ENCODE measurements at places on chromosomes 2 and 18.
A peak's percentile ranks its signal among the peaks of the same experiment; 100 is the strongest.

DNA sequence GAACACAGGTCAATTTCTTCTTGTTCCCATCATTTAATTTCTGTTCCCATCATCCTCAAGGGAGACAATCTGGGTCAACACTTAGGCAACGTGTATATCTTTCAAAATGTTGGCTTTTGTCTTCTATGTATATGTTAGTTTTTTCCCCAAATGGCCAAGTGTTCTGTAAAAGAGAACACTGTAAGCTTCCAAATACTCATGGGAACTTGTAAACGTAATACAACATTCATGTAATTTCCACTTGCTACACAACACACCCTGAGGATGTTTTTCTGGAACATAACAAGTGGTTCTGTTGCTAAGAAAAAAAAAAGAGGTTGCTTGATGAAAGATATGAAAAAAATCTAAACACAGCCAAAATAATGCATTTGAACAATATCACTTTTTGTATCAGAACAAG, 149.1 kb downstream of the ATAD2B start:
- no peak for DNase-seq

DNA sequence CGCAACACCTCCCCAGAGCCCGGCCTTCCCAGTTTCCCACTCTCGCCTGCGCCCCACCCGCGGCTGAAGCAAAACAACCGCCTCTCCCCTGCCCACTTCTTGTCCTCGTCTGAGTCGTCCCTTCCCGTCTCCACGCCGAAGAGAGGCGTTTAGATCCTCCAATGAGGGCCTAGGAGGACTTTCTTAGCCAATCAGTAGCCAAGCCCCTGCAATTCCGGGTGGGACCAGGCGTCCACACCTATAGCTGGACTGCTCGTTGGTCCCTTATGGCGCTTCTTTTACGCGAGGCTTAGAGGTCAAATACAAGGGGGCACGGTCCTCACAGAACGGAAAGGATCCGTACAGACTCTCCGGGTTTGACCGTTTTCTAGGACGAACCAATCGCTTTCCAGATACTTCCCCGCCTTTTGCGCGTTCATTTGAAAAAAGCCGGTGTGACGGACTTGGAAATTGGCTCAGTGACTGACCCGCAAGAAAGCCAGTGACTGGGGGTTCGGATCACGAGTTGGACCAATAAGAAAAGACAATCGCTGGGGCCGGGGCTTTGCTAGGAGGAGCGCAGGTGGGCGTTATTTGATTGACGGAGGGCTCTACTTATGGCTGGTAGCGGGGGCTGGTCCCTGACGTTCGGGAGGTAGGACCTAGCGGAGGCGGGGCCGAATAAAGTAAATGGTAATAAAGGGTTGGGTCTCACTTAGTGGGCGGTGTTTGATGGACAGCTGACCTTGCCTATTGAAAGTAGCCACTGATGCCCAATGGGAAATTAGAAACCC, 581 bp upstream of the PPM1B start:
- DNase-seq, result peak; percentile 92

DNA sequence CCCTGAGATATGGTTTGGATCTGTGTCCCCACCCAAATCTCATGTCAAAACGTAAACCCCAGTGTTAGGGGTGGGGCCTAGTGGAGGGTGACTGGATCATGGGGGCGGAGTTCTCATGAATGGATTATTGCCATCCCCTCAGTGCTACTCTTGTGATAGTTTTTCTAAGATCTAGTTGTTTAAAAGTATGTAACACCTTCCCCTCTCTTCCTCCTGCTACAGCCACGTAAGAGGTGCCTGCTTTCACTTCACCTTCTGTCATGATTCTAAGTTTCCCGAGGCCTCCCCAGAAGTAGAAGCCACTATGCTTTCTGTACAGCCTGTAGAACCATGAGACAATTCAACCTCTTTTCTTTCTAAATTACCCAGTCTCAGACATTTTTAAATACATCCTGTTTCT, 16.9 kb downstream of the PUM2 start:
- no peak for DNase-seq

DNA sequence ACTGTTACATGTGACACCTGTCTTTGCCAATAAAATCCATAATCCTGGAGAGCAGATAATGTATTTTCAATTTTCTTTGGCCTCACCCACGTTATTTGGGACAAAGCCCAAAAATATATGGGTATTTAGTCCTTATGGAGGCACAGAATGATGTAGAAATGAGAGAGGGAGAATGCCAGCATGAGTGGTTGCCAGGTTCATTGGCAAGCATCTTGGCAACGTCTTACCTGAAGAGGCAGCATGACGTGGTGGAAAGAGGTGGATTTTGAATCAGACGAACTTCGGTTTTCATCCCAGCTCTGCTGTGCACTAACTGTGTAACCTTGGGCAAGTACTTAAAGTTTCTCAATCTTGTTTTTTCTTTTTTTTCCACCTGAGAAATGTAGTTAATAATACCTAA, 969.6 kb upstream of the PIK3C3 start:
- DNase-seq, result no peak

DNA sequence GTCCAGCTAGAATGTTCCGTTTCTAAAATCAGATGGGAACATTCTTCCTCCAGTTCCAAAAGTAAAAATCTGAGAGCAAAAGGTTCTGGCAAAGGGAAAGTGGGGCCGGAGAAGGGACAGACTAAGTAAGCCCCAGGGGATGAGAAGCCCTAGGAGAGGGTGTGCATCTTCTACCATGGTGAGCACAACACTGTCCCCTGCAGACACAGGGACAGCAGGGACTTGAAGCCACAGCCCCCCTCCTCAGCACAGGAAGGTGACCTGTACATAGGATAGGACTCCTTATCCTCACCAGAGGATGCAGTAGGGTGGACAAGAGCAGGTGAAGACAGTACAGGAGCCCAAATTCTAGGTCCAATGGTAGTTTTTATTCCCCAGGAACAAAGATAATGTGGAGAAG, 12.6 kb upstream of the ATRAID start:
- no peak for DNase-seq

DNA sequence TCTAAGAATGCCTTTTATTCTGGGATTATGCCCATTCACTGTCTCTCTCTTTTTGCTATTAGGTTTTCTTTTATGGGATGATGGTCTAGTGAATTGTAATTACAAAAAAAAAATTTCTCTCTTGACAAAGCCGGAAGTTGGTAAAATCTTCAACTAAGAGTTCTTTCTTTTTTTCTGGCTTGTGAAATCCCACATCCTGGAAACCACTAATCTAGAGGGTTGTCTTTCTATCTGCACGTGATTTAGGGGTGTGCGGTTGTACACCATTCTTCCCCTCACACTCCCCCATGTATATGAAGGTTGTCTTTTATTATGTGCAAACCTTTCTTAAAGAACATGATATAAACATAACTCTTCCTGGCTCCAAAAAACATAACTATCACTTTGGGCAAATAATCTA, 52.0 kb downstream of the GATA6 start:
- DNase-seq, result no peak

GRCh38 chr18:57984490-57985115, 59.4 kb upstream of the NEDD4L start:
- no peak for DNase-seq

DNA sequence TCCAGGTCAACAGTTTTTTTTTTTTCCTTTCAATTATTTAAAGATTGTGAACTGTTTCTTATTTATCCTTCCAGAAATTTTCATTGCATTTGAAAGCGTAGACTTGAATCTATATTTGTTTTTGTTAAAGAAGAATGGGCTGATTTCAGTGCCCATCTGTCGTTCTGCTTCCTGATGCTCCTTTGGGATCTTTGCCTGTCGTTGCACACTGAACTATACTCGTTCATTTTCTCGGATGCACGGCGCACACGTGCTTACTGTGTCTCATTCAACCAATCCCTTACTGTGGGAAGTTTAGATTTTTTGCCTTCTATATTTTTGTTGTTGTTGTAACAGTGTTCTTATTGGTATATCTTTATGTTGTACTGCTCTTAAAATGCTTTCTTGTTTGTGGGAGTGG, 149.7 kb downstream of the VAPA start:
- DNase-seq, result no peak

DNA sequence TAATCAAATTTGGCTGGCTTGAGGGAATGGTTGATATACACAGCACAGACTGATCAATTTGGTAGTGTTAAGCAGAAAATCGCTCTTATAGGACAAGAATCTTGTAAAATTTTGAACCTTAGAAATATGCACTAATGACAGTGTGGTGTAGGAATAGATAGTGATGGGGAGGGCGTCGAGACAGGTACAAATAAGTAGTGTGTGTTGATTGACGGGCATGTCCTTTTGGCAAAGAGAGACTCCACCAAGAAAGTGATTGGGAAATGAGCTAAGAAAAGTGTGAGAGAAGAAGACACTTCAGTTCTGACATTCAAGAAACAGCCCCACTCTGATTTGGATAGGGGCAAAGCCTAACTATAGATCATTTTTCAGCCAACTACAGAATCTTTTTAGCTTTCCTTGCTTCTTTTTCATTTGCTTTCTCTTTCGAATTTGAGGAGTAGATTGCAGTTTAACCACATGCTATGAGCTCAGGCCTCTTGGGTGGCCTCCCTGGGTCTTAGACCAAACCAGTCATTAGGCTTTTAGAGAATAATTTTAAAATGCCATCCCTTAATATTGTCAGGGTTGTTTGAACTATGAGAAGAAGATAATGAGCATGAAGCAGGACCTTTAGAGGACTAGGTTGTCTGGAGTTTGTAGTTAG, 127.1 kb downstream of the CERS6 start:
- DNase-seq, result no peak

DNA sequence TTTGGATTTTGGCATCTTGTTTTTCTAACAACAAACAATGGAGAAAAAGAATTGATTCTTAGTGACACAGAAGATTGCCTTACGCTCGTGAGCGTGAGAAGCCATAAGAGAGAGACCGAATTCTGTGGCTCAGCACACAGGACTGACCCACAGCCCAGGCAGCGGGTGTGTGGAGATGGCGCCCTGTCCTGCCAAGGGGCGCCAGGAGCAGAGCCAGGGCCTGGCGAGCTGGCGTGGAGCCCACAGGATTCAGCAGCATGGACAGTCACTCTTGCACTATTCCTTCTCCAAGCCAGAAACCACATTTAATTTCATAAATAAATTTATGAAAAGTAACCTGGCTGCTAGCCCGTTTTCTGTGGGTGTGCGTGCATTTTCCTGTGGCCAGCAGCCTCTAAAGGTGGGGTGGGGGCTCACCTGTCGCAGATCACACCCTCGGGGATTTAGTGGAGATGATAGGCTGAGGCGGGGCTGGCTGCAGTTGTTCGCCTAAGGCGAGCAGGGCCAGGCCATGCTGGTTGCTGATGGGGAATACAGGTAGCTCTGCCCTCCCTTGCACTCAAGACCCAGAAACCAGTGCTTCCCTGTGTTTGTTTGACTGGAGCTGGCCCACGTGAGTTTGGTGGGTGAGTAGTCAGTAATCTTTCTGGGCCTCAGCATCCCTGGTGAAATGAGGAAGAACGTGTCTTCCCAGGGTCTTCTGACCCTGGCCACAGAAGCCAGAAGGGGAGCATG, 46.2 kb downstream of the FAM168B start:
- DNase-seq, result no peak

GRCh38 chr2:27885234-27885633, 5.0 kb downstream of the RBKS start:
- no peak for DNase-seq

- DNase-seq, result no peak
These were observed 60.8 kb downstream of the EFEMP1 start for GRCh38 chr2:55862673-55863390.

DNA sequence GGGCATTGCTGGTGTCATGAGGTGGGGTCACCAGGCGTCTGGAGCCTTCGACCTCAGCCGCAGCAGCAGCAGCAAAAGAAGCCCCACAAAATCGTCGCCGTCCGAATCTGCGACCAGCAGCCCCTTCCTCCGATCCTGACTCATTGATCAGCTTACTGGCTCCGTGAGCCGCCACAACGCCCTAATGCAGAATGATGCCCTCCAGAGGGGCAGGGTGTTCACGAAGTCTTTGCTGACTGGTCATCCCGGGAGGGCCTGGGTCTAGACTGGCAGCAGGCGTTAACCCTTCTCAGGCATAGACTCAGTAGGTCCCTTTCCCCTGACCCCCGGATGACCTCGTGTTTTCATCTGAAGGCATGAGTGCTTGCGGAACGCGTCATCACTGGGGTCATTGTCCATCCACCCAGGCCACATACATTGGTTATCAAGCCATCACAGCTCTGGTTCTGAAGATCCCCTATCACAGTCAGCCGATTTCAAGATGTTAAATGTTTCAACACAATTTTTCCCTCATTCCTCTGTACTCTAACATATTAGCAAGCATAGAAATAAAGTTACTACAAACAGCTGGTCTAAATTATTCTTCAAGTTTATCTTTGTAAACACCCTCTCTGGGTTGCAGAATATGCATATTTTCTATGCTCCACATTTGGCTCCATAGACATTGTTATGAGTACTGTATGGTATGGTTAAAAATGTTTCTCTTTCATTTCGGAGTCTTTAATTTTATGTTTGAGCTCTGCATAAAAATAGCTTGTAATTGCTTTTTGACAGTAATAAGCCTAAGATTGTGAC, 83.3 kb upstream of the SALL3 start:
- DNase-seq, result no peak

GRCh38 chr2:221606424-221606823, 34.3 kb upstream of the EPHA4 start:
- DNase-seq, result no peak

DNA sequence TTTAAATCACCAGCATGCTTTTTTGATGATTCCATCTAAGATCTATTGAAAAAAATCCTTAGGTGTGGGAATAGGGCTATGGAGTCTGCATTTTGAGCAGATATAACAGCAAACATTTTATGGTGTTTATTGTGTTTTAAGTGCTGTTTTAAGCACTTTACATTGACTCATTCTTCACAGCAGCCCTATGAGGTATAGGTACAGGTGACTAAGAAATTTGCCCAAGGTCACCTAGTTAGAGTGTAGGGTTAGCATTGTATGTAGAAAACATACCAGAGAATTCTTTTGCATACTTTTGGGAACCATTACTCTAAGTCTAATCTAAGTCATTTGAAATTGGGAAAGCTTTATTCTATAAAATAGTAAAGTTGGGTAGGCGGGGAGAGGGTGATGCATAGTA, 31.3 kb downstream of the PPM1B start:
- no peak for DNase-seq

- no peak for DNase-seq
These were observed 170.9 kb upstream of the GATA6 start for GRCh38 chr18:21998486-21998885.

GRCh38 chr18:24051031-24051947, 36.7 kb downstream of the TTC39C start:
- DNase-seq, result no peak

DNA sequence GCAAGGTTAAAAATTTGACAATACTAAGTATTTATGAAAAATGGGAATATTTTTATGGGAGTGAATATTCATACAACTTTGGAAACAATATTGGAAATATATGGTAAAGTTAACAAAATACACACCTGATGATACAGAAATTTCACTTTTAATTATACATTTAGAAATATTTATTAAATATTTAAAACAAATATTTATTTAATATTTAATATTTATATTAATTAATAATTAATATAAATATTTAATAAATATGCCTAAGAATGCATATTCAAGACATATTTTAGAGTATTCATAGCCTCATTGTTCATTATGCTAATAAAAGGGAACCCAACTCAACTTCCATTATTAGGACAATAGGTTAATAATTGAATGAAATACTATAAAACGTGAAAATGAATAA, 7.0 kb upstream of the DYNAP start:
- DNase-seq, result no peak
